ENCODE measurements at places on chromosomes 1 and 21. TPM values are rescaled to one million over a fixed set of nuclear protein-coding genes. Genes with fewer than 3 reads are reported as not detected.

GRCh38 chr1:30719406-30720270, 3.7 kb downstream of the MATN1 start:
- peak overlapping the region; percentile 73 for H3K4me3 ChIP-seq
- peak; percentile 25 for DNase-seq

DNA sequence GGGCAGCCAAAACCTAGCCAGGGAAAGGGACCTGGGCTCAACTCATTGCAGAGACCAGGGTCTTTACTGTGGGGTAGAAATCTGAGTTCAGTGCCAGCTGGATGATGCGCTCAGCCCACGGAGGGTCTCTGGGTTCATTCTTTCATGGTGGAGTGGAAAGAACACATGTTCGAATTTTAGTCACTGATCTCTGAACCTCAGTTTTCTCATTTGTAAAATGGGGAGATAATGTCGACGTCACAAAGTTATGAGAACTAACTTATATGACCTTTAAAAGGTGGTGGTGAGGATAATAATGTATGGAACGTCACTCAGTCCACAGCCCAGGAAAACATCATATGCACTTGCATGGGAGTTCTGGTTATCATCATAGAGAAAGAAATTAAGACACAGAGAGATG, 1.2 kb upstream of the TAL1 start:
- H3K27me3 ChIP-seq: peaks cover 64% of the 10 kb centered on the region
- H3K4me3 ChIP-seq: no peak overlapping the region
- no peak for DNase-seq
- H3K36me3 ChIP-seq: peaks cover 5% of the 10 kb centered on the region
- no peak overlapping the region for H3K27ac ChIP-seq

NEXN gene
- total RNA-seq: 49.8 TPM

GBP4 gene
- total RNA-seq: 0.29 TPM

Measured in HFFc6 (cell line).